Ecto neural progenitor cell (in vitro differentiated cells): ENCODE measurements at places on chromosomes 3 and 15.

- DNase-seq, result no peak
Measured at GRCh38 chr15:76401285-76401684, 64.7 kb downstream of the ISL2 start.

GRCh38 chr15:78709263-78709882 is 68.4 kb upstream of the CHRNB4 start:
- peak; percentile 88 for DNase-seq

DNA sequence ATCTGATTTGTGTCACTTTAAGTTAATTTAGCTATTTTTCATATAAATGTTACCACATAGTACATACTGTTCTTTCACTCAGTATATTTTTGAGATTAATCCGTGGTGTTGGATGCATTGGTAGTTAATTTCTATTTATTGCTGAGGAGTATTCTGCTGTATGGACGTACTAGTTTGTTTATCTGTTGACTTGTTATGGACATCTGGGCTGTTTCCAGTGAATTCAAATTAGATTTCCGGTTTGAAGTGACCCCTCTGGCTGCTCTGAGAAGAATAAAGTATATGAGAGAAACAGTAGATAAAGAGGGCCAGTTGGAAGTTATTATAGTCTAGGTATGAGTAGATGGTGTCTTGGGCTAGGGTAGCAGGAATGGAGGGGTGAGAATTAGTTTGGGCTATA is 15.6 kb downstream of the KAT2B start:
- DNase-seq, result no peak

- DNase-seq, result no peak
Measured at GRCh38 chr3:49775538-49775937, 10.8 kb downstream of the IP6K1 start.

- no peak for DNase-seq
Measured at GRCh38 chr3:45127130-45127822, 18.9 kb downstream of the CDCP1 start.
